Activated CD8-positive, alpha-beta memory T cell treated with anti-CD3 and anti-CD28 coated beads for 1 hour (primary cell): ENCODE measurements at places on chromosomes 4 and X.

GRCh38 chr4:52051615-52052474 is 741 bp downstream of the SPATA18 start:
- DNase-seq, result no peak

DNA sequence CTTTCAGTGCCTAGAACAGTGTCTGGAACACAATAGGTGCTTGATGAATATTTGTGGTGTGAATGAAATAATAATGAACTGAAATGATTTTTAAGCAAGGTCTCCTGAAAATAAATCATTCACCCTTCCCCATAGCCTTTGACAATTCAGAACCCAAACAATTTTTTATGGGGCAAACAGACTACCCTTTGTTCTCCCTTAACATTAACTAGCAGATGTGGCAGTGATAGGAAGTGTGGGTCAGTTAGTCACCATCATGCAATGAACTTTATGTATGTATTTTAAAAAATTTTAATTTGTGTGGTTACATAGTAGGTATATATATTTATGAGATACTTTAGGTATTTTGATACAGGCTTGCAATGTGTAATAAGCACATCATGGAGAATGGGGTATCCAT is 27.2 kb upstream of the CD40LG start:
- DNase-seq, result no peak

- no peak for DNase-seq
Observed at GRCh38 chrX:38868941-38869401, 67.7 kb downstream of the MID1IP1 start.

DNA sequence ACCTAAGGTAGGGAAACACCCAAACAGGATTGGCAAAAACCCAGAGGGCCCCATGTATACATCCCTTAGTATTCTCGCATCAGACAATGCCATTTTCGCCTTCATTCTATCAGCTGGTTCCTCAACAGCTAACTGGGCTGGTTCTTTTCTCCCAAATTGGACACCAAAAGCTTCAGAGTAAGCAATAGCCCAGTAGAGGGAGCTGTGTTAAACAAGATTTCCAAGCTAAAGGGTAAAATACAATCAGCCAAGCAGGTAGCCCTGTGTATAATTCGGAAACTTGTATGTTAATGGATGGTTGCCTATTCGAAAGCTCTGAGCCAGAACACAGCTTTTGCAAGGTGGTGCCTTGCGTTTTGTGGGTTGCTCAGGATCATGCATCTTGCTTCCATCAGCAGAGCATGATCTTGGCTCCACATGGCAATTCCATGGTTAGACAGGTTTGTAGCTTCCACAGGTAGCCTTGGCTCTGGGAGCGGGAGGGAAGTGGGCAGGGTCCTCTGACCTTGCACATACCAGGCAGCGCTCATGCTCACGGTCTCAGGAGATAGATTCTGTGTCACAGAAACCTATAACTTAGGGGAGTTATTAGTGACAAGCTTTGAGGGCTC is 115.2 kb upstream of the LNX1 start:
- no peak for DNase-seq

GRCh38 chrX:72495046-72495445 is 77.6 kb downstream of the HDAC8 start:
- no peak for DNase-seq

GRCh38 chr4:172553216-172553615 is 615.4 kb upstream of the GALNT7 start:
- DNase-seq, result no peak

DNA sequence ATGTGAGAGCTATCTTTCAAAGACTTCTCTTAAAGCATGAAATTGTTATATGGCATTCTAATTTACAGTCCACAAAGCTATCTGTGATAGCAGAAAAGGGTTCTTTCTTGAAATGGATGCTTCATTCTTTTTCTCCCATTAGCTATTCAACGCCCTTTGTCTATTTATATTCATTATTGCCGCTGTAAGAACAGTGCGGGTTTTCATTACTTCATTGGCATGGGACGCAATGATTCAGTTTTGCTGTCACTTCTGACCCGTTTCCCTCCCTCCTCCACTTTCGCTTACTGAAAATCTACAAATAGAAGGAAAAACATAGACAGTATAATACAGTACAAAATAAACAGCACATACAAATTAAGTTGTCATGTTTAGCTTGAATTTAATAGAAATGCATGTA is 394.6 kb downstream of the PCDH7 start:
- DNase-seq, result no peak

- DNase-seq, result no peak
Observed at GRCh38 chr4:72935462-72935861, 134.1 kb downstream of the COX18 start.

- no peak for DNase-seq
Observed at GRCh38 chr4:121198251-121198650, 34.1 kb upstream of the TNIP3 start.

- DNase-seq, result no peak
Observed at GRCh38 chr4:128076464-128076863, 15.4 kb downstream of the LARP1B start.

DNA sequence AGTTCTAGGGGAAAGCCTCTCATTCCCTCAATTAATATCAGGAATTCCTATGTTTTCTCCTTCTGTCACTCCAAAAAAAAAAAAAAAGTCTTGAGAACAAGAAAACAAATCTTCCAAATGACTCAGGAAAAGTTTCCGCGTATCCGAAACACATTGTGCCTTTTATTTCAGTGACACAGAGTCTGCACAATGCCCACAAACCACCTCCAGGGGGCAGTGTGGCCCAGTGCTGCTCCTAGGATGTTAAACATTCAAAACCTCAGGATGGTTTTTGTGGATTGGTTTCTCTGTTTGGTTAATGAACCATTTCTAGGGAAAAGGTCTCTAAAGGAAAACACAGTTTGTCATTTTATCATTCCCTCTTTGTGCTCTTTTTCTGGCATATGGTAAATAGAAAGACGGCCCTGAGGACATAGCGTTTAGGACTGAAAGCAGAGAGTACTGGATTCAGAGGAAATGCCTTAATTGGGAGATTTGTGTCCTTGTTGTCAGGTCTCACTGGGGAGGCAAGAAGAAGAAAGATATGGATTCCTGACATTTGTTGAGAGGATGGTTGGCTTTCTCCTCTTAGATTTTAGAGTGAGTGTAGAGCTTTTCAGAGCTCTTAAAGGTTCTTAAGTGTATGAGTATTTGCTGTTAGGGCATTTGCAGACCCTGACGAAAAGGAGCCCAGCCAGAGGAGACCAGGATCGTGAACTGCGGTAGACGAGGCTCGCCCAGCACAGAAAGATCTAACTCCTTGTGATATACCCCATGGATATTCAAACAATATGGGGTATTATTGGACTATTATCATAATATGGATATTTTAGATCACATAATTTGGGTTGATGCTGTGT is 65.7 kb upstream of the MAP9 start:
- no peak for DNase-seq

GRCh38 chr4:182023469-182023868 is 219.7 kb upstream of the TENM3 start:
- no peak for DNase-seq
